Ammon's horn (tissue), 1 donor: ENCODE measurements at places on chromosomes 12 and 14.

DNA sequence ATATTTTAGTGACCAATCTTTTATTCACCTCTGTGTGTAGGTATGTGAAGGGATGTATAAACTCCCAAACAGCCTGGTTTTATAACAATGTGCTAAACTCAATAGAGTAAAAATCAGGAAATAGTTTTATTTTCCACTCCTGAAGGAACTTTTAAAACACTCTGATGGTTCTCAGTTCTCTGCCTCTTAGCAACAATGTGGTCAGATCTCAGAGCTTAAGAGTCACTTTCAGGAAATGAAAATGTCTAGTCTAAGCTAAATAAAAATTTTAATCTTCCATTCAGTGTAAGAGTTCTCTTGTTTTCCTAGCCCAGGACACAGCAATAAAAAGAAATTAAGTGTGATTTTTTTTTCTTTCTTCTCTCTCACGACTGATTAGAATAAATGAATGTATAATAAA is 718.0 kb downstream of the C12orf50 start:
- peak; percentile 14 for DNase-seq

DNA sequence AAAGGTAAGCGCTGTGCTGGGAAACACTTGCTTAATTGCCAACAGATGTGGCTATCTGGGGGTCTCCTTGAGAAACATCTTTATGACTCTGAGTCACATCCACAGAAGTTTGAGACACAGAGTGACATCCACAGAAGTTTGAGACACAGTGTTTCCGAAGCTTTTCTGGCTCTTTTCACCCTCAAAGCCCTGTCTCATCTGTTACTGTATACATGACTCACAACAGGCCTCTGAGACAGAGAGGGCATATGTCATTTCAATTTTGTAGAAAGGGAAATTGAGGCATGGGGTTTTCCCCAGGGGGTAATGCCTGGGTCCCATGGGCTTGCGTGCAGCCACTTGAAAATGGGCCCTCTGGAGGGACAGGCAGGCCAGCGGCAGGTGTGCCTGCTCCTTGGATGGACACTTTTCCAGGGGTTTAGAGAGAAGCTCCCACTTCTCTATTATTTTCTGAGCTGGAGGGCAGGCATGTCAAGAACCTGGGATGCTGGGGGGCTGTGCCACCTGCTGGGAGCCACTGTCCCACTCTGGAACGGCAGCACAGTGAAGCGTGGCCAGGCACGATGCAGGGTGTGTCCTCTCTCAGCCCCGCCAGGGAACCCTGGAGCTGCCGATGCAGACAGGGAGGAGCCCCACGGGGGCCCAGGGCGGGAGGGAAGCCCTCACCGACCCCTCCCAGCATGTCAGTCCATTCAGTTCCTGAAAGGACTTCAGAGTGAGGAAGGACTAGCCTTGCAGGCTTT is 111.3 kb upstream of the FKBP4 start:
- DNase-seq = no peak

GRCh38 chr12:3114671-3115070 is 37.5 kb downstream of the TSPAN9 start:
- no peak for DNase-seq

GRCh38 chr12:1933342-1934051 is 15.0 kb upstream of the CACNA2D4 start:
- no peak for DNase-seq

DNA sequence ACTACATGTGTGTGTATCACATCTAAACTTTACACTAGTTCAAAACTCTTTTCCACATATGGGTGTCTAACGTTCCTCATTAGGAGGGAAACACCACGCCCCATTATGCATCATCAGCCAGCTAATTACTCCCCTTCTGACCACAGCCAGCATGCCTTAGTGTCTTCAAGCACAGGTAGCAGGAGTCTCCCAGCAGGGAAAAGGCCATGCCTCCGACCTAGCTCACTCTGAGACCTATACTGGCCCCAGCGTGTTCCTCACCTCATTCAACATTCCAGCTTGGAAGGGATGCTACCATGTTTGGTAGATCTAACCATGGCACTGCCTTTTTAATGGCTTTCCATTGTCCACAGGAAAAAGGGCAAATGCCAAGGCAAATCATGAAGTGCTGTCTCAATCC is 66.1 kb upstream of the PRB2 start:
- DNase-seq = no peak

DNA sequence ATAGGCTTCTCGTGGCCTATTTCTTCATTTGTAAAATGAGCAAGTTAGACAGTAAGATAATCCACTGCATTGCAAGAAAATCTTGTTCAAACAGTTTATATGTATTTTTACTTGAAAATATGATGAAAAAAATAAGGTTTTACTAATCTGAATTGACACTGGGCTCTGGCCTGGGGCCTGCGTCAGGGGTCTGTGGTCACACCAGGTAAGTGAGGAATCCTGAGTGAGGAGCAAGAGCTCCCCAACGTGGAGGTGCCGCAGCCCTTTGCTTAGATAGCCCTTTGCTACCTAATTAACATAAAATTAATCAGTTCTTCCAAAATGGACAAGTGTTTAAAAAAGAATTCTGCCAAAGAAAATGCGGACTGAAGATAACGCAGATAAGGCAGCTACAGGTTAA is 39.1 kb upstream of the STAB2 start:
- DNase-seq = no peak
